ENCODE measurements at places on chromosomes 3 and 15. TPM values are rescaled to one million over a fixed set of nuclear protein-coding genes. Genes with fewer than 3 reads are reported as not detected.

STAG1 gene
- total RNA-seq: 52.7 TPM

GRCh38 chr3:72957297-72957696, 39.3 kb upstream of the PPP4R2 start:
- no peak overlapping the region for H3K27ac ChIP-seq
- H3K4me1 ChIP-seq: peaks cover 26% of the 10 kb centered on the region
- no peak for DNase-seq
- H3K36me3 ChIP-seq: no peaks in the 10 kb centered on the region
- no peak overlapping the region for H3K4me3 ChIP-seq

CAV3 gene
- not detected for total RNA-seq

C3orf18 gene
- total RNA-seq: 32.5 TPM

DNA sequence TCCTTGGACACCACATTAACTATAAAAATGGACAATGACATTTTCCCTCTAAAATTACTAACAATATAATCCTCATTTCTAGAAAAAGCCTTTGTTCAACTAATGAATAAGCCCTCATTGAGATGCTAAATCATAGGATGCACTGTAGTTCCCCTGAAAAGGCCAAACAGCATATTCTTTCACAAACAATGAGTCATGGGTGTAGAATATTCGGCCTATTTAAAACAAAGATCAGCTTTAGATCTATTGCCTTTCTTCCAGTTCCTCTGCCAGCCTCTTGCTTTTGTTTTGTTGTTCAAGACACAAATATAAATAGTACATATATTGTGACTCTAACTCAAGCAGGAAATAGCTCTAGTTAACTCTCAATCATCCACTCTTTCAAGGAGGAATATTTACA, 82.5 kb downstream of the ADAM10 start:
- no peak for DNase-seq
- H3K4me3 ChIP-seq: no peak overlapping the region
- H3K27me3 ChIP-seq: no peaks in the 10 kb centered on the region

IGDCC3 gene
- total RNA-seq: not detected
